ENCODE measurements at places on chromosomes 12 and 14.

DNA sequence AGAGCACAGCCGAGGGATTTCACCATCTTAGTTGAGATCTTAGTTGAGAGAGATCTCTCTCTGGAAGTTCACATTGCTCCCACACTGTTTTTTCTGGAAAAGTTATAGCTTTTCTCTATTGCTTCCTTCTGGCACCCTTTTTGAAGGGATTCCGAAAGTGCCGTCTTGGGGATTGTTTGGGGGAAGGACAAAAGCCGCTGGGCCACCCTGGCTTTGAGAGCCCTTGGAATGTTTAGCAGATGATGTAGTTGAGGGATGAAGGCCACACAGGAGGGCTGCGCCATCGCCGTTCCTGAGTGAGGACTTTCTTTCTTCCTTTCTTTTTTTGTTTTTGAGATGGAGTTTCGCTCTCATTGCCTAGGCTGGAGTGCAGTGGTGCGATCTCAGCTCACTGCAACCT is 17.7 kb downstream of the PLEKHG3 start:
- no peak for DNase-seq

DNA sequence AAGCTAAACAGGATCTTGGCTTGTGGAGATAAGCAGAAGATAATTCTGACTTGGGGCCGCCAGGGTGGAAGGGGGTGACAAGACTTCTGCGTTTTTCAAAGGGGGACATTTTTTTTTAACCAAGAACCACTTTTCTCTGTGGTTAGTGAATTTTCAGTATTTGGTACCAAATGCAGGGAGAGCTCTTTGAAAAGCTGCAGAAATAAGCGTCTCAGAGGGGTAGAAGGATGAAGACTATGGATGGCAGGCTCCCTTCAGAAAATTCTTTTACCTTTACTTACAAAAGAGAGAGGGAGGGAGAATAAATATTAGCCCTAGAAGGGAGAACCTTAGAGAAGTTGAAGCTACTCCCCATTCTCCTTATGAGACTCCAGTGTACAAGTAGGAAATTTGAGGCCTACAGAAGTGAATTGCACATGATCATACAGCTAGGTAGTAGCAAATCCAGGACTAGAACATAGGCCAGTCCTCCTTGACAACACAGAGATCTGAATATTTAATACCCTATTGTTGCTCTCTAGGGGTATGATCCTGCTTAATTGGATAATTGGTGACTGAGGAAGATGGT is 840 bp downstream of the MRPL52 start:
- peak; percentile 23 for DNase-seq

DNA sequence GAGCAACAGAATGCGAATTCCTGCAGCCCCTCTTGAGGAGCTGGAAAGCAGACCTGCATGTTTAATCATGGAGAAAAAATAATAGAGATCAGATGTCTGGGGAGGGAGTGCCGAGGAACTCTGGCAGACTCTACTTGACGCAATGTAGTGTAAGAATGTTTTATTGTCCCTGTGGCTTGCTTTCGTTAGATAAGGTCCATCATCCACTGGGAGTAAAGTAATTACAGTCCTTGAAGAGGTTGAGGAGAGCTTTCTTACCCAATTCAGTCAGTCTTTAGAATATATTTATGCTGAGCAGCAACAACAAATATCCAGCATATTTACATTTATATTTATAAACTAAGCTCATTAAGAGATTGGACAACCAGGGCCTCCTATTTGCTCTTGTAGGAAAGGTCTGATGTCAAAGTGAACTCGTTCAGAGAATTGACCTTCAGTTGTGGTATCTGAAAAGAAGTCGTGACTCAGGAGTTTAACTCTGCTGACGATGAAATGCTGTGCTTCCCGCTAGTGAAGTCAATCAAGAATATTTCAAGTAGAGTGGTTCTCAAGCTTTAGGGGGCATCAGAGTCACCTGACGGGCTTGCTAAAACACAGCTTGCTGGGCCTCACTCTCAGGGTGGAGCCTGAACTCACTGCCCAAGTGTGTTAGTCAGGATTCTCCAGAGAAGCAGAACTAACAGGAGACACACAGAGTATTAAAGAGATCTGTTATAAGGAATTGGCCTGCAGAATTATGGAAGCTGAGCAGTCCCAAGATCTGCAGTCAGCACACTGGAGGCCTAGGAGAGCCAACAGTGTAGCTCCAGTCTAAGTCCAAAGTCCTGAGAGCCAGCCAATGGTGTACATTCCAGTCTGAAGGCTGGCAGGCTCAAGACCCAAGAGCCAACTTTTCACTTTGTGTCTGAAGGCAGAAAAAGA is 139.3 kb upstream of the LMNTD1 start:
- DNase-seq = no peak

DNA sequence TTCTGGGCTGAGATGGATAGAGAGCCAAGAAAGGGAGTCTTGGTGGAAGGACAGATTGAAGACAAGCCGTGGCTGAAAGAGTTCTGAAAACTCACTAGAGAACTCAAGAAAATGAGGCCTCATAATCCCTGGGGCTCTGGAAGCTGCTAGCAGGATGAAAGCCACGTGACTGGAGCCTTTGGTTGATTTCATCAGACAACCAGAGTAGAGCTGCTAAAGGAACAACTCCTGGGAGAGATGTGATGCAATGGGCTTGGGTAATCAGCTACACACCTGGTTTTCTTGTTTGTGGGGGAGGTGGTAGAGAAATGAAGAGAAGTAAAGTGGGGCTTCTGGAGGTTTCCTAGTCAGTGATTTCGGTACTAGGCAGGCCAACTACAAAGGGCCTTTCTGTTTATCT is 13.4 kb downstream of the CSRNP2 start:
- DNase-seq = no peak

DNA sequence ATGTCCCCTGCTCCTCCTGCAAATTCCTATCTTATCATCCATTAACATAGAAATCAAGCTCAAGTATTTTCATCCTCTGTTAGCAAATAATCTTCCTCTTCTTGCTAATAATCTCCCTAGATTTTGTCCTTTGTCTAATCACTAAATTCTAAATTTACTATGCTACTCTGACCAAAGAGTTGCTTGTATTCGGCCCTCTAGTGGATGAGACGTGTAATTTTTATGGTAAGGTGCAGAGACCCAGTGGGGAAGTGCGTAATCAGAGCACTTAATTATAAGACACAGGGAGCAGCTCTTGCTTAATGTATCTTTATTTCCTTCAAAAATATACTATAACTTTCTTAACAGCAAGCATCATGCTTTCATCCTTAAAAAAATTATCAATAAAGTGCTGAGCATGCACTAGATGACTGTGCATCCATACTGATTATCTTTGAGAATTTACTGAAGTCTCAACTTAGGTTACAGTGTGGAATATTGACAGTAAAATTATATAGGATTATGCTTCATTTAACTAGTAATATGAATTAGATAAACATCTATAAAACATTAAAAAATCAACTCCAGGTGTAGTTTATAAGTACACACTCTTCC is 212.6 kb downstream of the SLC16A7 start:
- DNase-seq = peak; percentile 46

DNA sequence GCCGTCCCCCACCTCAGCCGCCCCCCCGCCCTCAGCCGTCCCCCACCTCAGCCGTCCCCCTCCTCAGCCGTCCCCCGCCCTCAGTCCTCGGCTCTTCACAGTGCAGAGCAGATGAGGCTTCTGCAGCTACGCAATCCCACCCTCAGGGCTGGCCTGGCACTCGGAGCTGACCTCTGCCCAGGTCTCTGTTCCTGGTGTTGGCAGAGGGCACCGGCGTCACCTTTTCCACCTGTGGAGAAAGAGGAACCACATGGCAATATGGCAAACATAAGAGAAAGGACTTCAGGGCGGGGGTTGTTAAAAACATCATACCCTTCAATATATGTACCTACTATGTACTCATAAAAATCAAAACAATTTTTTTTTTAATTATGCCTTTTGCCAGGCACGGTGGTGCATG is 45.8 kb downstream of the MLXIP start:
- DNase-seq = no peak

- no peak for DNase-seq
These were observed 199.9 kb downstream of the CCDC91 start for GRCh38 chr12:28390206-28390605.

DNA sequence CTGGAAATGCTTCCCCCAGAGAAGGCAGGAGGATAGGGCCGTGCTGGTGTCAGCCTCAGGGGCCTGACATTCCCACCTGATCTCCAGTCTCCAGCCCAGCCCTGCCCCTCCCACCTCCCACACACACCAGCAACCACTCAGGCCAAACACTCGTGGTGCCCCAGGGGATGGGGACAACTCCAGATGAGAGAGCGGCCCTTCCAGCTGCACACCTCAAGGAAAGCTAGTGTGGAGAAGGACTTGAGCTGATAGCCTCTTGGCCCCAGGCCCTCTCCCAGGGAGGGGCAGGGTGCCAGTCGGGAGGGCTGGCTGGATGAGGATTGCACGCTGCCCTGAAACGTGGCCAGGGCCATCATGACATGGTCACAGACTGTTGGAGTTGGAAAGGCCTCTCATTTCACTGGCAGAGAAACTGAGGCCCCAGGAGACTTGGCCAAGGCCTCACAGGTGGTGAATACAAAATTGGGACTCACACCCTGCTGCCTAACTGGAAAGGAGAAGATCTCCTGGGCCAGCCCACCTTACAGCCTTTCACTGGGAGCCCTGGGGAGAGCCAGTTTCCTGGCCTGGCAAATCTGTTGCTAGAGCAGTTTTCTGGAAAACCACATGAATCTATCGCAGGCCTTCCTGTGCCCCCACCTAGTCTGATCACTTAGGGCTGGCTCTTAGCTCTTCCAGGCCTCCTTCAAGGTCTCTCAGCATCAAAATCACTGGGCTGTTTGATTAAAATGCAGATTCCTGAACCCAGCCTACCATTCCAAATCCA is 52.1 kb downstream of the IRF2BPL start:
- no peak for DNase-seq

- DNase-seq = no peak
These were observed 271.1 kb downstream of the CCER1 start for GRCh38 chr12:90683871-90684270.

DNA sequence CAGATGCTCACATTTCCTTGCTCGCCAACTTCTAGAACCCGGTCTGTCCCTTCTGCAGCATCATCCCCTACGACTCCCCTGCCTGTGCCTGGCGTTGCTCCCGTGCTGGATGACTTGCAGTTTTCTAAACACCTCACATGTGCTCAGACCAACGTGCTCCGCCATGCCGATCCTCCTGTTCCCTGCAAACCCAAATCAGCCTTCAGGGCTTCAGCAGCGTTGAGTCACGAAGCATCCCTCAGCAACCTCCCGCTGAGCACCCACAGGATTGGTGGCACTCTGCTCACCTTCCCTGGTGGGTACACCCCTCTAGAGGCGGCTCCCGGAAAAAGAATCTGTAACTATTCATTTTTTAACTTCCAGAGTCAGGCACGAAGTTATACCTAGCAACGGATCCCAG is 2.8 kb upstream of the PIWIL1 start:
- no peak for DNase-seq

DNA sequence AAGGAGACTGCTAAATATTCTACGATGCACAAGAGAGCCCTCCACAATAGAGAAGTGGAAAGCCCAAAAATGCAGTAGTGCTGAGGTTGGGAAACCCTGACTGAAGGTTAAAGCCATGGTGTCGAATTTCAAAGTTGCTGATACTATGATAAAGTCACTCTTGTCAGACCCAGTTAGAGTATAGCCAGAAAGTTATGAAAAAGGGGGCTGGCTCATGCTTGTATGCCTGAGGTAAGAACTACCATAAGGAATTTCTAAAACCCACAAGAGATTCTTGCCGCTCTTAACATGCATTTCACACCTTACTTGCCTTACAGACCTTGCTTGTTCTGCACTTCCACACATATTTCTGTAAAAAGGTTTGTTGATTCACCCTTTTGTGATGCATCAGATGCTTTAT is 184.6 kb downstream of the SLC6A15 start:
- no peak for DNase-seq

DNA sequence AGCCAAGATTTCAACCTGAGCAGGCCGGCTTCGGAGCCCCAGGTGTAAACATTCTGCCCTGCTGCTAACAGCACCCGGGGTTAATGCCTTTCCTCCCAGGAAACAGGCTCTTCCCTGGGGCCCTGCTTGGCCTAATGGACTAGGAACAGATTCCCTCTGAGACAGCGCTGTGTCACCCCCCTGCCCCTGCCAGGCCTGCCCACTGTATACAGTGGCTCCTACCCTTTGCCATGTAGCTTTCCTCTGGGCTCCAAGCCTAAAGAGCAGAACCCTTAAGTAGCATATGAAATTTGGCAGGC is 28.3 kb upstream of the BCDIN3D start:
- DNase-seq = no peak

- no peak for DNase-seq
These were observed 197.0 kb upstream of the C14orf180 start for GRCh38 chr14:104382361-104383087.

DNA sequence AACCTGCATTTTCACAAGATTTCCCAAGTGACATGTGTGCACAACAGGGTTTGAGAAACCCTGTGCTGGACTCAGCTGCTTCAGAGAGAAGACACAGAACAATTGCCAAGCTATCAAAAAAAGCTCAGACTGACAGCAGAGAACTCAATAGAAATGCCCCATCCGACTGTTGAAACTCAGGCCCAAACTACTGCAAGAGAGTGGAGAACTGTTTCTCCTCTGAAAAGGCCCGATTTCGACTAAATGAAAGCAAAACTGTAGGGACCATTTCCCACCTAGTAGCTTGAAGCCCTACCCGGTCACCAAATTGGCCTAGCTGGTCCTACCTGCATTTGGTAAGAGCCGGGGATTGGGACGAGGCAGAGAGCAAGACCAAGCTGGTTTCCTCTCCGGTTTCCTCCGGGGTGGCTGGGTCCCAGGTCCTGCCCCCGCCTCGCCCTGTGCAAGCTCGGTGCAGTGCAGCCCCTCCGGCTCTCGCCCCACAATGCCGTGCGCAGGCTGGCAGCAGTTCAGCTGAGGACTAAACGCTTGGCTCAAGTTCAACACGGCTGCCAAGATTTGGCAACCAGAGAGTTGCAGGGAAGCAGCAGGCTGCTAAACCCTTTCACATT is 1180.6 kb downstream of the VRK1 start:
- DNase-seq = peak; percentile 74

- peak; percentile 18 for DNase-seq
These were observed 46.5 kb downstream of the ST8SIA1 start for GRCh38 chr12:22287776-22288621.

DNA sequence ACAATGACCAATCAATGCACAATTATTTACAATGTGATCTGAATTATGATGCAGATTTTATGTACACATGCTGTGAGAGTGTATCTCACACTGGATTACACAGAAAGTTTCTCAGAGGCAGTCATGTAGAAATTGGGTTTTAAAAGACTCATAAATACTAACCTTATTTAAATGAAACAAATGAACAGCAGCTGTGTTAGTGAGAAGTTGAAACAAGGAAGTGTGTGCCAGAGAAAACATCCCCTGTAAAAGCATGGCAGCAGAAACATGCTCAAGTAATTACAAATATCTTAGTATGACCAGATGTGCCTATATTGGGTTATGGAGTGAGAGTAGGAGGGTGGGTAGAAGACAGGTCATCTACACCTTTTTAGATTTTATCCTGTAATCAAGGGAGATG is 723.7 kb downstream of the C12orf50 start:
- no peak for DNase-seq

DNA sequence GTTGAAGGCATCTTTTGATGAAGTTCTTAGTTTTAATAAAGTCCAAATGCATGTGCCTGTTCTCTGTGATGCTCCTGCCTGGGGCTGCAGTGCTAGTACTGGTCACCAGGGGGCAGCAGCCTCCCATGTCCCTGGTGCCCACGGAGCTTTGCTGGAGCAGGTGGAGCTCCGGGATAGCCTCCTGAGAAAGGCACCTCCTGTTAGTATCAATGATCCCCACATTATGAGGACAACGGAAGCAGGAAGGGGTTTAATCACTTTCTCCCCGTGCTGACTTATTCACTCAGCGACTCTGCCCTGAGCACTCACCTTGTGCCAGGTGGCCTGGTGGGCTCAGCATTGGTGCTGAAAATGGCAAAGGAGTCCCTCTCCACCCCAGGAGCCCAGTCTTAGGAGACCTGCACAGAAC is 123.0 kb upstream of the PZP start:
- peak; percentile 76 for DNase-seq

Data from CD4-positive, alpha-beta T cell treated with Interleukin-12 subunit alpha and Interleukin-12 subunit beta, for 1 hour (primary cell).